ENCODE measurements at places on chromosomes 3 and 15.

DNA sequence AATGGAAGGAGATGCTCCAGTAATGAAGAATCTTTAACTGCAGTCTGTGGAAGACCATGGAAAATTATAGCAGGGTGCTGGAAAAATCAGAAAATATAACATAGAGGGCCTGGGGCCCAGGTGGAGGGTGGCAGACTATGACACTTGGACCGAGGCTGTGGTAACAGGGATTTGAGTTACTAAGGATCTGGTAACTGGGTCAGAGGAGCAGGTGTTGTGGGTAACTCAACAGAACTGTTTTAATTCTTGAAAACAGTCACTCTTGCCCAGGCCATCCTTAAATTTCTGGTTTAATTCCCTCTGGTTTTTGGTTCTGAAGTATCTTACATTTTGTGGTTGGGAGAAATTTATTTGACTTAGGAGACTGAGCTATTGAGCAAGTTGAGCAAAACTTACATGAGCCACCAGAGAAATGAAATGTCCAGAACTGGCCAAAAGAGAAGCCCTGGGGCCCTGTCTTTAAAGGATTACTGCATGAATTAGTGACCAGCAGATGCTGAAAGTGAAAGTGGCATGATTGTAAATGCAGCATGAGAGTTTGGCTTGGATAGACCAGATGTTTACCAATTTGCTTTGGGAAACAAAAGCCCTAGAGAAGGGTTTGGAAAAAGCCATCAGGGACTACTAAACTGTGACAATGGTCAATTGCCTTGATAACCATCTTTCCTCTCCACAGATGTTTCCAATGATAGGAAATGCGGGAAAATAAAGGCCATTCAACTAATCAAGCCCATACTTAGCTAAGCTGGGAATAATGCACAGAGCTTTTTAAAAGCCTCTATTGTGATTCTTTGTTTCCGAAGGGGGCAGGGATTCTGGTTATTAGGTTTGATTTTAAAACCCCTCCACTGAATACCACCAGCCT lies 374.9 kb upstream of the TGFBR2 start:
- no peak for DNase-seq

GRCh38 chr3:113070681-113071113 lies 79.9 kb downstream of the GTPBP8 start:
- no peak for DNase-seq

DNA sequence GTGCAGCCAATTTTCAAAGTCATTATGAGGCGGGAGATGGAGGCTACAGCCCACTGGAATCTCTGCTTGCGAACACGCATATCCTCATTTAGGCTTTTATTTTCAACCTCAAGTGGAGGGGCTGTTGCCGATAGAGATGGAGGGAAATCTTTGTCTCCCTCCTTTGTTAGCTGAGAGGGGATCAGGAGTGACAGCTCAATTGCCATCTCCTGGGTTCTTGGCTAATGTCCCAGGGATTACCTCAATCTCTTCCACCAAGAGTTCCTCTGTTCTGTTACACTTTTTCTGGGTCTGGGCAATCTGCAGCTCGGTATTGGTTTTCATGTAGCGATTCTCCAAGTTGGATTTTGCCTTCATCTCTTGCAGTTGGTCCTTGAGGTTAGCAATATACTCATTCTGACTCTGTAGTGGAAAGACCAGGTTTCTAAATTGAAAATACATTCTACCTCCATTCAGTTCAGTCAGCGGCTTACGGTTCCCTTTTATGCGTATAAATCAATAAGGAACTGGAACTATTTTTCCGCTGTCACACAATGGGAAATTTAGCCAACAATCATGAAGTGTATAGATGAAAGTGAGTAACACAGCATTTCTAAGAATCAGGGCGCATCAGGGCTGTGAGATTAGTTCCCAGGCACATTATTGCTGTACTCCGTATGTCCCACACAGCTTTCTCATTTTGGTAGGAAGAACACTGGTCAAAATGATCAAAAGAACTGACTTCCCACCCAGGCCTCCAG lies 36.2 kb upstream of the RPL35A start:
- DNase-seq: no peak

- no peak for DNase-seq
Observed at GRCh38 chr3:152095472-152095871, 173.3 kb upstream of the MBNL1 start.

Measured in NCI-H345 (cell line).